Stimulated activated naive CD4-positive, alpha-beta T cell (primary cell): ENCODE measurements at places on chromosomes 6 and 20.

- DNase-seq: no peak
Observed at GRCh38 chr6:113855500-113856374, 1.4 kb upstream of the MARCKS start.

DNA sequence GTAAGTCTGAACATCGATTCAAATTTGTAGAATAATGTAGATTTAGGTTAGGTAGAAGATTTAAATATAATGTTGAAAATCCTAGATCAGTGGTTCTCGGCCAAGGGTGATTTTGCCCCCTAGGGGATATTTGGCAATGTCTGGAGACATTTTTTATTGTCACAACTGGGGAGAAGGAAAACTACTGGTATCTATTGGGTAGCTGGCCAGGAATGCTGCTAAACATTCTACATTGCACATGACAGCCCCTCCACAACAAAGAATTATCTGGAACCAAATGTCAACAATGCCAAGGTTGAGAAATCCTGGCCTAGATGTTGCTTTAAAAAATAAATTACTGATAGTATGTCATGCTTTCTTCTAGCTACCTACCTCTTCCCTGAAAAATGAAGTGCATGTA lies 76.1 kb downstream of the HIVEP2 start:
- DNase-seq: no peak

- DNase-seq: peak; percentile 18
Observed at GRCh38 chr6:44263354-44264100, 1.8 kb downstream of the NFKBIE start.

DNA sequence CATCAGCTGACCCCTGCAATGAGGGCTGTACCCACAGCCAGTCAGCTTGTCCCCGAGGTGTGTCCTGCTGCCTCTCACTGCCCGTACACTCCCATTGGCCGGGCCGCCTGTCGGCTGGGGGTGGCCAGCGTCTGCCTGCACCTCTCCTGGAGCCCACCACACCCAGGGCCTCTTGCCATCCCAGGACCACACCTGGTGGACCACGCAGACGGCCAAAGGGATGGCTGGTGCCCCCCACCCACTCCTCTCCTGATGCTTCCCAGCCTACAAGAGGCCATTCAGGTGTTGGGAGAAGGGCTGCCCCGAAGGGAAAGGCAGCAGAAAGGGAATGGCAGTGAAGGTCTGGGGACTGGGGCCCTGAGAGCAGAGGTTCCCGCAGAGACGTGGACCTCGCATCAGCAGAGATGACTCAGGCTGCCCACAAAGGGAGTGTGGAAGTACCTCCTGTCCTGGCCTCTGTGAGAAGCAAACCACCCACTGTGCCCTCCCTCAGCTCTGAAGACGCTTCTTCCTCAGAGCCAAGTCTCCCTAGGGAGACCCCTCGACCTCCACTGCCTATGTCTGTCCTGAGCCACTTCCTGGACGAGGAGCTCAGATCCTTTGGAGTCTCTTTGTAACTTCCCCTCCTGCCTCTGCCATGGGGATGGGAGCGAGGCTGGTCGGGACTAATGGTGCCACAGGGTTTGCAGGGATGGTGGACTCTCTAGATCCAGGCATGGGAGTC lies 60.9 kb downstream of the PYGB start:
- DNase-seq: no peak

- no peak for DNase-seq
Observed at GRCh38 chr6:168180548-168181011, 101.6 kb upstream of the FRMD1 start.

DNA sequence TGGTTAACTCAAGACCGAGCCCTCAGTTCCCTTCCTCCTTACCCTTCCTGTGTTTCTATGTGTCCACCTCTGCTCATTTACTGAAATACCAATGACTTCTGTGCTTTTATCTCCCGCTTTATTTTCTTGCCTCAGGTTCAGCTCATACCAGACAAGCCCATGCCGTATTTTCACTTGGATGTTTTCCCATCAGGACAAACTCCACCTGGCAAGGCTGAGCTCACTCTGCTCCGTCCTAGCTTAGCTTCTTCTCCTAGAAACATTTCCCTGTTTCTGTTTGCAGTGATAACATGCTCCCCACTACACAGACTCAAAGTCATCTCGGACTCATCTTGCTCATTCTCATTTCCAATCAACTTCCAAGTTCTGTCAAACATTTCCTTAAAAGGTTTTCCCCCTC lies 56.9 kb upstream of the TFB1M start:
- no peak for DNase-seq

DNA sequence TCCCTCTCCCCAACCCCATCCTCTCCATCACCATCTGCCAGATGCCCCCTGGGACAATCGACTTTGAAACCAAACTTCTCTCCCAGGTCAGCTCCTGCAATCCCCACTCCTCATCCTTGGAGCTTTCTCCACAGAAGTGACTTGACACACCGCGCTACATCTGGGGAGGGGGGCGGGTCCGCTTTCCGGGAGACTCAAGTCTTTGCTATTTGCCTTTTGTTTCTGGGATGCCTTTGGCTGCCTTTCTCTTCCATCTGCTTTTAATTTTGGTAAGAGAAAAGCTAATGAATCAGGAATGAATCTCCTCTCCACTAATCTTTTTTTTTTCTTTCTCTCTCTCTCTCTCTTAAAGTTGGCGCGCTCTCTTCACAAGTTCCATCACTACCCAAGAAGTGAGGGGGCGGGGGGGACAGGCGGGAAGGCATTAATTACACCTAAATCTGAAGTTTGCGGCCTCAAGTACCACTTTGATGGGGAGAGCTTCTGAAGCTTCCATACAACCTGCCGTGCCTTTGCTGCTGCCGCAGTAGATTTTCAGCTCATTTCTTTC lies 664 bp upstream of the TPBG start:
- DNase-seq: no peak

- no peak for DNase-seq
Observed at GRCh38 chr20:52049001-52049731, 142.4 kb downstream of the ZFP64 start.

DNA sequence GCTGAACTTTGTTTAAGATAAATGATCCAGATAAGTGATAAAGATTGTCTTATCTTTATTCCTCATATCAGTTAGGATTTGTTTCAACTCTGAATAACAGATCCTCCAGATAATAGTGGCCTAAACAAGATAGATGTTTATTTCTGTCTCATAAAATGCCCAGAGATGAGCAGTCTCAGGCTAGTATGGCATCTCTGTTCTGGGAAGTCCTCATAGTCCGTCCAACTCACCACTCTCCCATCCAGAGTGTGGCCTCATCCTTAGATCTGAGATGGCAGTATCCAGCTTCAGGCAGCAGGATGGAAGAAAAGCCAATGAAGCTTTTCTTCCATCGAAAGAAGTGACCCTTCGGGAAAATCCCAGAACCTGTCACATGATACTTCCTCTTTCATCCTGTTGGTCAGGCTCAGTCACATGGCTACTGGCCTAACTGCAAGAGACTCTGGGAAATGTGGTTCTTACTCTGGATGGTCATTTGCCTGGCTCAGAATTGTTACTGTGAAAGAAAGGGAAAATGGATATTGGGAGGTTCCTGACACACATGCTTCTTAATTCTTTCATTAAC lies 29.4 kb upstream of the TAGAP start:
- no peak for DNase-seq

- DNase-seq: no peak
Observed at GRCh38 chr6:169094552-169094950, 159.1 kb downstream of the THBS2 start.

DNA sequence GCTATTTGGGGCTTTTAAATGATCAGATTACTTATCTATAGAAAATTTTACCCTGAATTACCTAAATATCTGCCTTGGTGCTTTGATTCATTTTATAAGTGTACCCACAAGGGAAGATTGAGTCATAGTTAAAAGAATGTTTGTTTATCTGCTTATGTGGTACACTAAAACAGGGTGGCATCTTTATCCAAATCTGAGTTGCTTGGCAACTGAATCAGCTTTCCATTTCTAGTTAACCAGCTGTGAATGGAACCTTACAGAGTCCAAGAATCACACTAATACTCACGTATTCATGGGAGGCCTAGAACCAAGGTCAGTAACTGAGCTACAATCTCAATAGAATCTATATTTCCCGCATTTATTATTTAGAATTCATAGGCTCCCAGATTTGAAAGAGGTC lies 44.0 kb upstream of the CAP2 start:
- DNase-seq: no peak

GRCh38 chr6:118784641-118785164 lies 109.2 kb upstream of the ASF1A start:
- no peak for DNase-seq

DNA sequence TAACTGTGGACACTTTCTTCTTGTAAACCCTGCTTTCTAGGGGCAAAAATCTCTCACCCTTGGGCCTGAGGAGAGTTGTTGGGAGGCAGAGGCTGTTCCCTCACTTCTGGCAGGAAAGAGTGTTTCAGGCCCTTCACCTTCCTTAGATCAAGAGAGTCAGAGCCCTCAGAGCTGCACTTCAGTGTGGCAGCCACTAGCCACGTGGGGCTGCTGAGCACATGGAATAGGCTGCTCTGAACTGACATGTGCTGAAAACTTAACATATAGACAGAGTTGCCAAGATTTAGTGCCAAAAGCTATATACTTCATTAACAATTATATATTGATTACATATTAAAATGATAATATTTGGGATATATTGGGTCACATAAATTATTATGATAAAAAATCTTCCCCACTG lies 4.4 kb upstream of the LMBRD1 start:
- no peak for DNase-seq

GRCh38 chr6:121223212-121223611 lies 111.1 kb downstream of the TBC1D32 start:
- no peak for DNase-seq

DNA sequence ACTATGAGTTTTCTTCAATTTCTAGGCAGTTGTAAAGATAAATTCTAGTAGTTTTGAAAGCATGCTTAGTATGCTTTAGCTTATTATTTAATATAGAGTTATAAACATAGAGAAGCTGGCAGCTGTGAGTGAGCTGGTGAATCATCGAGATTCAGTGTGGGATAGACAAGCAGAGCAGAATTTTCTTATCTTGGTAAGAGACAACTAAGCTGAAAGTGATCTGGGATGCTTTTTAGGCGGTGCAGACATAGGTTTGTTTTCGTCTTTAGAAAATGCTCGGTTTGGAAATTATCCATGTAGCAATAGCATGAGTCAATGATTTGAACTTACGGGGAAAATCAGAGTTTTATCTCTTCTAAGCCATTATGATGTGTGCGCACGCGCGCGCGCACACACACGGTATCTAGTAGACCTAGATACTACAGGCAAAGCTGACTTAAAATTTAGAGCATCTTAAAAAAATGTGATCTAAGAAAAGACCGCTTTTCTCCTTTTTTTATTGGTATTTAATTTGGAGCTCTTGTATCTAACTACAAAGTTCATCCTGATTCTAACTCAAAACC lies 128.3 kb upstream of the MAP3K7 start:
- no peak for DNase-seq

GRCh38 chr20:20020908-20021307 lies 3.7 kb downstream of the NAA20 start:
- DNase-seq: no peak

GRCh38 chr20:1788044-1788443 lies 107.2 kb upstream of the SIRPA start:
- DNase-seq: no peak

GRCh38 chr20:34268851-34269636 lies 27.8 kb downstream of the ASIP start:
- DNase-seq: no peak

DNA sequence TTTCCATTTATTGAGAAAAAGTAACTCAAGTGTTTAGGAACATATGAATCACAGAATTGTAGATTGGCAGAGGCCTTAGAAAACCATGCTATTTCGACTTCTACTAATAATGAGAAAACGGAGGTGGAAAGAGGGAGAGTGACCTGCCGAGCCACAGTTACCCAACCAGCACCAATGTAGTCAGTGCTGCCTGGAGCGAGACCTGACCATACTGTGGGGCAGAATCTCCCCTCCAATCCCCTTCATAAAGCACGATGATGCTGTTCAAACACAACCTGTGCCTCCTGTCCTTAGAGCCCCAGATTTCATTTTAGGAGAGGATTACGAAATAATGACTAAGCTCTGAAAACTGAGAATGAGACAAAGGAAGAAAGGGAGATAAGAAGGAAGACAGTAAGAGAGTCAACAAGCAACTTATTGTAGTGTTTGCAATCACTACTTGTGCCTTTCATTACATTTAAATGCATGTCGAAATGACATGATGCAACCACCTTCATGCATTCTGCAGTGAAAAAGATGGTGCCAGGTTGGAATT lies 70.6 kb downstream of the ATXN1 start:
- DNase-seq: no peak

GRCh38 chr6:139037490-139037889 lies 8.9 kb downstream of the ABRACL start:
- no peak for DNase-seq

DNA sequence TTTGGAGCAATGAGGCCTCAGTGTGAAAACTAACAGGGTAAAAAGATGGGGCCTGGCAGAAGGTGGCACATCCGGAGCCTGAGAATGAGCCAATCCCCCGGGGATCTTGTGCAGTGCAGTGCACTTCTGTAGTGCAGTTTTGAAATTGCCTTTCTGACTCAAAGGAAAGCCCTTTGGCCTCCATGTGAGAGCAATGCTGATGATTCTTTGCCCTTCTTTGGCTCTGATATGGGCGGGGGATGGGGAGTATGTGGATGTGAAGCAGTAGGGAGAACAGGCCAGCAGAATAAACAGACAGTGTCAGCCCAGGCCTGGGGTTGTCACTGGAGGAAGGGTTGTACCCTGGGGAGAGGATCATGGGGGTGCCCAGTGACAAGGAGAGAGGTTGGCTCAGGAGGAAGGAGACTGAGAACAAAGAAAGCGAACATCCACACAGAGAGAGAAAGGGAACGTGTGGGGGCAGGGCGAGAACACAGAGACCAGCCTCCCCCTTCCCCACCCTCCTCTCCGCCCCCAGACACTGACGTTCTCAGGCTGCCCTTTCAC lies 351.2 kb downstream of the CDC5L start:
- DNase-seq: no peak

DNA sequence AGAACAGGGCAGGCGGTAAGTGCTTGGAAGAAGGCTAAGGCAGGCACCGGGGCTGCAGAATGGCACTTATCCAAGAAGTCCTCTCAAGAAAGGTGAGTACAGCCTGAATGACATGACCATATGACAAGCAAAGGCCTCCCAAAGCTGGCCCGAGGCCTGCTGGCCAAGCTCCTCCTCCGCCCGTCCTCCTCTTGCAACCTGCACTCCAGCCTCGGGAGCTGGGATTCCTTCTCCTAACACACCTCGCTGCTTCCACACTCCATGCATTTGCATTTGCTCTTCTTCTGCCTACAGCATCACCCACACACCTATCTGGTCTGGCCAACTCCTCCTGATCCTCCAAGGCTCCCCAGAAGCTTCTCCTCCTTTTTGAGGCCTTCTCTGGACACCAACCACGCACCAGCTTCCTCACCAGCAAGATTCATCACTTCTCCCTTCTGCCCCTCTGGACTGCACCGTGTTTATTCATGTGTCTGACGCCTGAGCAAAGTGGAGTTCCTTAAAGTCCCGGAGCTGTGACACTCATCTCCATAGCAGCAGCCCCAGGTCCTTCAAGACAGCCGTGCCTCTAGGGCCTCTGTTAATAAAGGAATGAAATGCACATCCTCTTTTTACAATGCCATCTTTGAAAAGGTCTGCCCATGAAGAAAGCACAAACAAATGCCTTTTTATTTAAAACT lies 32.3 kb downstream of the CNKSR3 start:
- no peak for DNase-seq
